ENCODE measurements at places on chromosomes 2 and 18.

- no peak overlapping the region for H3K27ac ChIP-seq
- peaks cover 3% of the 10 kb centered on the region for H3K27me3 ChIP-seq
- no peak overlapping the region for H3K4me3 ChIP-seq
Observed at GRCh38 chr2:235864733-235865515, 303.3 kb downstream of the GBX2 start.

GRCh38 chr18:10061566-10062140 is 147.8 kb downstream of the VAPA start:
- peaks cover 11% of the 10 kb centered on the region for H3K27me3 ChIP-seq
- peaks cover 8% of the 10 kb centered on the region for H3K4me1 ChIP-seq
- H3K4me3 ChIP-seq, result no peak overlapping the region
- H3K27ac ChIP-seq, result no peak overlapping the region
- no peak for DNase-seq

DNA sequence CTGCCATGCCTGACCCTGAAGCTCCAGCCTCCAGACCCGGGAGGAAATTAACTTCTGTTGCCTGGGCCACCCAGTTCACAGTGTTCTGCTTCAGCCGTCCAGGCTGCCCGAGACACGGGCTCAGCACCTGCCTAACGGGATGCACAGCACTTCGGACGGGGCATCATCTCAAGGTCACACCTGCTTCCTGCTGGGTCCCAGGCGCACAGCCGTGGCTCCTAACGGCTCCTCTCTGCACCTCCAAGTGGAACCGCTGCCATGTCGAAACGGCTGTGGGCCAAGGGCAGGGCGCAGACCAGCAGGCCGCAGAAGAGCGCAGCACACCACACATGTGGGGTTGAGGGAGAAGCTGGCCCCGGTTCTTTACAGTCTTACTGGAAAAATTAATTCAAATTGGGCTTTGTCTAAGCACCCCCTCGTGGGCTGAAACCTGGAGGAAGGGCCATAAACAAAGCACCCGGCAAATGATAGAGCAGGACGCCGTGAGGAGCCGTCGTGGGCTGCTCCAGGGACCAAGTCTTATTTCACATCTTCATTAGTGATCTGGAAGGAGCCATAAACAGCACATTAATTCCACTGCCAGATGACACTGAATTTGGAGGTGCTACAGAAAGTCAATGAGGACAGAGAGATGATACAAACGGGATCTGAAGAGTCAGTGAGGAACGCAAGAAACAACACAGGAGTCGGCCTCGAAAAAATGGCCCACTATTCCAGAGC is 59.6 kb downstream of the EIPR1 start:
- H3K4me3 ChIP-seq, result no peak overlapping the region
- H3K27me3 ChIP-seq, result no peaks in the 10 kb centered on the region
- no peak overlapping the region for H3K27ac ChIP-seq
- peaks cover 6% of the 10 kb centered on the region for H3K4me1 ChIP-seq

DNA sequence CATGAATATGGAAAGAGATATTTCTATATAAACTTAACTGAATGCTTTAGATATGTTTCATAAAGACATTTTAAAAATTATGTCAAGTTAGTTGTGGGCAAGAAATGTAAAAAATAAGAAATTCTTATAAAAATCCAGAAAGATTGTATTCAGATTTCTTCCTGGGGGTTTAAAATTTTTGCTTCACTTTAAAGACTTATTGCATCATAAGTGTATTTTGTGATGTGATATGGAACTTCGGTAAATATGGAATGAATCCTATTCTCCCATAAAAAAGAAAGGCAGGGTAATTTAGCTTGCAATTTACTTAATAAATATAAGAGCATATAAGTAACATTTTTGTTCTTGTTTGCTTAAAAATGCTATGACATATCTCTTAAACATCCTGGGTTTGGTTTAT is 104.8 kb upstream of the CWC22 start:
- H3K27ac ChIP-seq, result no peak overlapping the region
- H3K27me3 ChIP-seq, result no peaks in the 10 kb centered on the region

GRCh38 chr18:3466045-3466444 is 16.1 kb downstream of the TGIF1 start:
- no peak for DNase-seq
- no peaks in the 10 kb centered on the region for H3K27me3 ChIP-seq
- peaks cover 8% of the 10 kb centered on the region for H3K4me1 ChIP-seq
- H3K4me3 ChIP-seq, result no peak overlapping the region
- H3K36me3 ChIP-seq, result peaks cover 4% of the 10 kb centered on the region
- H3K27ac ChIP-seq, result no peak overlapping the region

- H3K4me1 ChIP-seq, result peaks cover 69% of the 10 kb centered on the region
- DNase-seq, result no peak
Observed at GRCh38 chr2:46981662-46982350, 66.2 kb upstream of the MCFD2 start.

DNA sequence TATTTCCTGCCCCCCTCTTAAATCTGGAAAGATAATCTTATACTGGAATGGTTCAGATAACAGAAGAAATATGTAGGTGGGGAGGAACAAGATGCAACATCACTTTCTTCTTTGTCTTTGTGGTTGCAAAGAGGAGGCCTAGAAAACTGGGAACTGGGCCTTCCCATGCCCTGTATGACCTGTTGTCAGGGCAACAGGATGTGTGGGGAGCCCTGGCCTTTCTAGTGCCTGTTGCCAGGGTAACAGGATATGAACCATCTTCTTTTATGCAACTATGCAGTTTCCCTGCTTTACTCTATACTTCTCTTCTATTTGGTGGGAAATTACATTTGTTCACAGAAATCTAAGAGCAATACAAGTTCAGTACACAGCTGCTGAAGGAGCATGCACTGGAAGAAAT is 79.8 kb upstream of the PDE1A start:
- H3K27me3 ChIP-seq, result no peaks in the 10 kb centered on the region
- H3K27ac ChIP-seq, result no peak overlapping the region

- peak overlapping the region; percentile 71 for H3K27ac ChIP-seq
- peaks cover 10% of the 10 kb centered on the region for H3K36me3 ChIP-seq
- H3K4me1 ChIP-seq, result peaks cover 54% of the 10 kb centered on the region
Observed at GRCh38 chr2:31258351-31258750, 24.4 kb downstream of the EHD3 start.

- H3K4me3 ChIP-seq, result no peak overlapping the region
- H3K4me1 ChIP-seq, result peaks cover 5% of the 10 kb centered on the region
- H3K27ac ChIP-seq, result no peak overlapping the region
- H3K36me3 ChIP-seq, result peaks cover 13% of the 10 kb centered on the region
Observed at GRCh38 chr2:181904022-181904632, 12.6 kb downstream of the ITPRID2 start.

GRCh38 chr2:33372940-33373553 is 103.4 kb upstream of the RASGRP3 start:
- H3K36me3 ChIP-seq, result no peaks in the 10 kb centered on the region
- H3K27me3 ChIP-seq, result no peaks in the 10 kb centered on the region
- peak; percentile 25 for DNase-seq

DNA sequence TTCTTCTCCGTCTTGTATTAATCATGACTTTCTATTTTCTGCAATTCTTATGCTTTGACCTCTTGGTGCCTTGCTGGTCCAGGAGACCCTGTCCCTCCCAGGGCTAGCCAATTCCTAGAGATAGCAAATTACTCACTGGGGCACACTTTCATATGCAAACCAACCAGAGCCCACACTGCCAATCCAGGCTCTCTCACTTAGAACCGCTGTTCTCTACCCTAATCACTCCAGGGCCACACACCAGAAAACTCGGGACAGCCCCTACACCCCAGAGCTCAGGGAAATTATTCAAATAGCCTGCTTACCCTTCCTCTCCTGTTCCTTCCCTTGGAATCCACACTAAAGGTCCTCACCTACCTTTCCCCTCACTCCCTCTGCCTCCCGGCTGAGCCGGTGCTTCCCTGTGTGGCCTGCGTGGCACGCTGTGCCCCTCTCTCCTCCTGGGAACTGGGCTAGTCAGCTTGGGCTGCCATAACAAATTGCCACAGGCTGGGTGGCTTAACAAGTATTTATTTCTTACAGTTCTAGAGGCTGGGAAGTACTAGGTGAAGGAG is 41.7 kb downstream of the VWA3B start:
- peaks cover 6% of the 10 kb centered on the region for H3K27me3 ChIP-seq
- H3K4me3 ChIP-seq, result no peak overlapping the region
- H3K36me3 ChIP-seq, result no peaks in the 10 kb centered on the region
- H3K27ac ChIP-seq, result no peak overlapping the region
- H3K4me1 ChIP-seq, result peaks cover 18% of the 10 kb centered on the region
- no peak for DNase-seq

DNA sequence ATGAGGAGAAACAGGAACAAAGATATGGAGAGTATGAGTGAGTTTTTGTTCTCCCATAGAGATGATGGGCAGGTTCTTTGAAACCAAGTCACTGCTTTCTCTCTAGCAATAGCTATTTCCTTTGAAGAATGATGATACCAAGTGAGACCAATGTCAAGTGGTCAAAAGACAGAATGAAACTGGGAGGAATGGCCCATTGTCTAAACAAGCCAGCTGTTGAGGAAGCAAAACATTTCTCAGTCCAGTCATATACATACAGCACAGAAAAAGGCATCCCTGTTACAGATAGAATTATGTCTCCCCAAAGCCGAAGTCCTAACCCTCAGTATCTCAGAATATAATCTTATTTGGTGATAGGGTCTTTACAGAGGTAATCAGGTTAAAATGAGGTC is 66.1 kb upstream of the EPC2 start:
- H3K4me1 ChIP-seq, result peaks cover 5% of the 10 kb centered on the region
- no peak overlapping the region for H3K27ac ChIP-seq
- no peaks in the 10 kb centered on the region for H3K36me3 ChIP-seq
- H3K27me3 ChIP-seq, result peaks cover 17% of the 10 kb centered on the region
- no peak for DNase-seq

GRCh38 chr2:24632172-24632571 is 141.1 kb downstream of the NCOA1 start:
- no peaks in the 10 kb centered on the region for H3K36me3 ChIP-seq
- no peak for DNase-seq
- no peak overlapping the region for H3K4me3 ChIP-seq

DNA sequence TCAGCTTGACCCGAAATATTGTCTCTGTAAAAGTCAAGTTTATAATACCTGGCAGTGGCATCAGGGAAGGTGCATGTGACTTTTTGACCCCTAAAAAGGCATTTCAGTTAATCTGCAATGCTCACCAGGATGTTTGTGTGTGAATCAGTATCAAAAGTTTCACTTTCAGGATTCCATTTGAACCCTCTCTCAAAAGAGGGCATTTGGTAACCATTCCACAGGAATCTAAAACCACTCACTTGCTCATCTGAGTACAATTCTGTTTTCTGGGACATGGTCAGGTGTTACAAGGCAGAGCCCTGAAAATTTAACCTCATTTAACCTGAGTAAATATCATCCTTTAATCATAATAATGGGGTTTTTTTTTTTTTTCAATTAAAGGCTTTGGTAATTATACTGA is 77.9 kb upstream of the KLF7 start:
- no peaks in the 10 kb centered on the region for H3K4me1 ChIP-seq
- no peak overlapping the region for H3K4me3 ChIP-seq
- no peak overlapping the region for H3K27ac ChIP-seq
- DNase-seq, result no peak

DNA sequence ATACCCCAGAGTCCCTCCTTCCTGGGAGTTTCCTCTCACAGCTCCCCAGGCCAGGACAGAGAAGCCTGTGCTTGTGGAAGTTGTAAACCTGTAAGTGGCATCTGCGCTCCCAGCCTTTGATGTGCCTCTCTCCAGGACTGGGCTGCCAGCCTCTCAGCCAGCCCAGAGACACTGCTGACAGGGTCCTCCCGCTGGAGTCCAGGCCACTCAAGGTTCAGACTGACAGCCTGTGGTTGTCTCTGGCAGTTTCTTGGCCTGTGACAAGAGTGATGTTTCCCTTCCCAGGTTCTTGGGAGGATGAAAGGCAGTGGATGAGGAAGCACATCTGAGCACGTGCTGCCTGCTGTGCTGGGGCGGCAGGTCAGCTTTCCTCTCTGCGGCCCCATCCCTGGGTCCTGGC is 3.0 kb downstream of the SLC35F6 start:
- peaks cover 22% of the 10 kb centered on the region for H3K4me1 ChIP-seq
- no peak overlapping the region for H3K4me3 ChIP-seq
- H3K36me3 ChIP-seq, result no peaks in the 10 kb centered on the region
- no peaks in the 10 kb centered on the region for H3K27me3 ChIP-seq
- H3K27ac ChIP-seq, result no peak overlapping the region

- no peak for DNase-seq
- H3K4me3 ChIP-seq, result no peak overlapping the region
- no peaks in the 10 kb centered on the region for H3K4me1 ChIP-seq
Observed at GRCh38 chr18:35942661-35943060, 29.8 kb upstream of the RMP24 start.

GRCh38 chr18:24538414-24539264 is 78.2 kb downstream of the HRH4 start:
- H3K27ac ChIP-seq, result no peak overlapping the region
- peaks cover 5% of the 10 kb centered on the region for H3K27me3 ChIP-seq
- H3K4me3 ChIP-seq, result no peak overlapping the region
- H3K4me1 ChIP-seq, result no peaks in the 10 kb centered on the region

- no peak overlapping the region for H3K4me3 ChIP-seq
- H3K4me1 ChIP-seq, result peaks cover 2% of the 10 kb centered on the region
- no peaks in the 10 kb centered on the region for H3K36me3 ChIP-seq
- no peak overlapping the region for H3K27ac ChIP-seq
- no peaks in the 10 kb centered on the region for H3K27me3 ChIP-seq
Observed at GRCh38 chr18:67665266-67665665, 148.7 kb upstream of the DSEL start.

GRCh38 chr18:51171625-51172259 is 25.7 kb downstream of the MEX3C start:
- H3K36me3 ChIP-seq, result peaks cover 7% of the 10 kb centered on the region
- H3K27ac ChIP-seq, result peak overlapping the region; percentile 69
- peaks cover 22% of the 10 kb centered on the region for H3K4me1 ChIP-seq
- H3K4me3 ChIP-seq, result no peak overlapping the region

- no peak overlapping the region for H3K4me3 ChIP-seq
- DNase-seq, result no peak
- no peaks in the 10 kb centered on the region for H3K27me3 ChIP-seq
- H3K27ac ChIP-seq, result no peak overlapping the region
- no peaks in the 10 kb centered on the region for H3K36me3 ChIP-seq
- H3K4me1 ChIP-seq, result no peaks in the 10 kb centered on the region
Observed at GRCh38 chr2:137287913-137288639, 522.7 kb downstream of the THSD7B start.

DNA sequence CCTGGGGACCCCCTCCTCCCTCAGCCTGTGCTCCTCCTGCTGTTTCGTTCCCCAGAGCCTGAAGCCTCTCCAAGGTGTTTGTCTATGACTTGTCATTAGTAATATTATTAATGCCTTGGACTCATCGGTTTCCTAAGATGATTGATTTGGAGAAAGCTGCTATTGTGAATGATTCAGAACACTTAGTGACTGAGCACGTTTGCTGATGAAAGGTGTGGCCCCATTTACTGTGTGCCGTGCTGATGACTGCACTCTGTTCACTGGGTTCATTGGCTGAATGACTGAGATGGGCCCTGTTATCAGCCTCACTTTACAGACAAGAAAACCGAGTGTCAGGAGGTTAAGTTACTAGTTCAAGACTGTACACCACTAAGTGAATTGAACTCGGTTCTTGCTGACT is 111.4 kb downstream of the SPP2 start:
- no peaks in the 10 kb centered on the region for H3K36me3 ChIP-seq
- H3K4me1 ChIP-seq, result peaks cover 36% of the 10 kb centered on the region
- no peak for DNase-seq
- H3K27ac ChIP-seq, result no peak overlapping the region
- no peak overlapping the region for H3K4me3 ChIP-seq
- H3K27me3 ChIP-seq, result peaks cover 16% of the 10 kb centered on the region

Data from memory B cell (primary cell).